ENCODE measurements at places on chromosomes 12 and 14. TPM values are rescaled to one million over a fixed set of nuclear protein-coding genes. Genes with fewer than 3 reads are reported as not detected.

SIX6 gene
- not detected for polyA plus RNA-seq

ABCD2 gene
- 0.22 TPM for polyA plus RNA-seq

SLC6A15 gene
- 0.31 TPM for polyA plus RNA-seq

RALGAPA1 gene
- polyA plus RNA-seq: 32.6 TPM

LMNTD1 gene
- polyA plus RNA-seq: 0.14 TPM

CLEC2A gene
- not detected for polyA plus RNA-seq

OR4N5 gene
- polyA plus RNA-seq: not detected

AGAP2 gene
- polyA plus RNA-seq: 0.49 TPM

RFC5 gene
- 36.5 TPM for polyA plus RNA-seq

DIABLO gene
- 55.7 TPM for polyA plus RNA-seq

CPNE6 gene
- polyA plus RNA-seq: not detected

GLIPR1L2 gene
- polyA plus RNA-seq: 1.7 TPM

ZDHHC17 gene
- polyA plus RNA-seq: 100.0 TPM

NANOG gene
- polyA plus RNA-seq: 0.24 TPM

MYF5 gene
- not detected for polyA plus RNA-seq

All from right lung (tissue), 10 donors.